Lower lobe of right lung (tissue), 2 donors: ENCODE measurements at places on chromosomes 5 and 9.

DNA sequence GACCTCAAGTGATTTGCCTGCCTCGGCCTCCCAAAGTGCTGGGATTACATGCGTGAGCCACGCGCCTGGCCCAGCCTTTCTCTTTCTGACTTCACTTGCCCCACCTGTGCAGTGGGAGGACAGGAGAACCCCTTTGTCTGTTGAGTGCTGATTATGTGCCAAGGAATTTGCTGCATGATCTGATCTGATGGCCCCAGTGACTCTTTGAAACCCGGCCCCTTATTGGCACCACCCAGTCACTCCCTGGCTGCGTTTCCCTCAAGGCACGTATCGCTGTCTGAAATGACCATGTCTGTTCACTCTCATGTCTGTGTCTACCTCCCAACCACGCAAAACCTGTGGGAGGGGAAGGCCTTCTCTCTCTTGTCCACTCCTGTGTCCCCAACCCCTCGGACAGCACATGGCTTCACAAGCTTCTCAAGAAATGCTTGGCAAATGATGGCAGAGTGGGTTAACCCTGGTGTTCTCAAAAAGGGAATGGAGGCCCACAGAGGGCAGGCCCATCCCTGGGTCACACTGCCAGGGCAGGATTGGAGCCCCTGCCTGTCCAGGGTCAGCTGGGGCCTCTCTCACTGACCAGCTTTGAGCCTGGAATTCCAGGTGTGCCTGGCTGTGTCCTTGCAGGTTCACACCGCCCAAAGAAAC, 21.9 kb downstream of the NEK6 start:
- H3K27me3 ChIP-seq = no peaks in the 10 kb centered on the region
- H3K4me3 ChIP-seq = no peak overlapping the region
- DNase-seq = no peak
- H3K27ac ChIP-seq = peak overlapping the region; percentile 85
- peaks cover 85% of the 10 kb centered on the region for H3K4me1 ChIP-seq

GRCh38 chr5:58849921-58850667, 267.2 kb downstream of the RAB3C start:
- no peak overlapping the region for H3K4me3 ChIP-seq
- no peaks in the 10 kb centered on the region for H3K27me3 ChIP-seq
- peaks cover 12% of the 10 kb centered on the region for H3K4me1 ChIP-seq
- no peak overlapping the region for H3K27ac ChIP-seq
- H3K36me3 ChIP-seq = no peaks in the 10 kb centered on the region

DNA sequence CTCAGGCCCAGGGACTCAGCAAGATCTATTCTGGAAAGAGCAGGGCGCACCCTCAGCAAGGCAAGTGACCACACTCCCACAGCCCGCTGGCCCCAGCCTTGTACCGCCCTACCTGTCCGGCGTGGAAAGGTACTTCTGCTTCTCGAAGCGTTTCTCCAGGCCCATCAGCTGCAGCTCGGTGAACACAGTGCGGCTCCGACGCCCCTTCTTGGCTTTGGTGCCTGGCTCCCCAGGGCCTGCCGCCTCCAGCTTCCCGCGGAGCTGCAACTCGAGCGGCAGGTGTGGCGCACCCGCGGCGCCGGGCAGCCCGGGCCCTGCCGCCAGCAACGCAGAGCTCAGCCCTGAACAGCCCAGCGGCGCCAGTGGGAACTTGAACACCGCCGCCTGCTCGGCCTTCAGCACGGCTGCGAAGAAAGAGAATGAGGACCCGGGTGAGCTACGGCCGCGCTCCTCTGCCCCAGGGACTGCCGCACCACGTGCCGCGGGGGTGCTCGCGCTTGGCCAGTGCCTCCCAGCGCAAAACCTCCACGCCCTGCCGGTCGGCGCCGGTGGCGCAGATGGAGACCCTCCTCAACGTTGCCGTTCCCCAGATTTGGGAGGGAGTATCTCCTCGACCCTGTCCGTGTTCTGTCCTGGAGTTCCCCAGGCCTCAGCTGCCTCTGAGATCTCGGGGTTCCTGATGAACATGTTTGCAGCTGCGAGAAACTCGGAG, 2.2 kb downstream of the BARX1 start:
- H3K27ac ChIP-seq = no peak overlapping the region
- no peaks in the 10 kb centered on the region for H3K36me3 ChIP-seq
- no peak for DNase-seq
- H3K27me3 ChIP-seq = peaks cover 96% of the 10 kb centered on the region
- H3K4me1 ChIP-seq = peaks cover 53% of the 10 kb centered on the region

DNA sequence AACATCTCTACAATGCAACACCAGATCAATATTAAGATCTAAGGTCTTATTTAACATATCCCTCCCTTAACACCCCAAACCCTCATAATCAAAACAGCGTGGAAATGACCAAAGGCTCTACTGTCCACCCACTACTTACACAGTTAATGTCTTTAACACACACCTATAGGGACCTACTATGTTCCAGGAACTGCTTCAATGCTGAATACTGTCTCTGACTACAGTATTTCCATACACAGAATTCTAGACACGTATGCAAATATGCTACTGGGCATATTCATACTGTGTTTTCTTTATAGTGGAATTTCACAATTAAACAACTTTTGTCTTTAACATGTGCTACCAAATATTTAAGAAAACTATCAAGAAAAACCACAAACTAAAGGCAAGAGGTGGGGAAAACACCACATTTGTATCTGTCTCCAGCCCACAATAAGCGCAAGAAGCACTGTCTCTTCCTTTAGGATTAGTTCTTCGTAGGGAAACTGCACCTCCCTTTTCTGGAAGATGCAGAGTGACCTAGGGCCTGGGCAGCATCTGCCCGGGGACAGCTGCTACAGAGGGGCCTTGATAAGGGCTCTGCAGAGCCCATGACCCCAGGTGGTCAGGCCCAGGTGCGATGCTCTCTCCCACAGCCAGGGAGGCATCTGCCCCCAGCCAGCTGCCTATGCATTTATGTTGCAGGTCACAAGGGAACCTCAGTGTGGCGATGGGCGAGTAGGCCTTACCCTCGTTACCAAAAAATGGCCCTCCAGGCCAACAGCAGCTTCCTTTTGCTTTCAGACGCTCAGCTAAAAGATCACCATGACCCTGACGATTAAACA, 55.2 kb downstream of the PSMB7 start:
- no peaks in the 10 kb centered on the region for H3K27me3 ChIP-seq
- H3K4me1 ChIP-seq = no peaks in the 10 kb centered on the region
- no peak overlapping the region for H3K27ac ChIP-seq
- DNase-seq = no peak
- H3K36me3 ChIP-seq = peaks cover 35% of the 10 kb centered on the region
- no peak overlapping the region for H3K4me3 ChIP-seq

- DNase-seq = no peak
- H3K27ac ChIP-seq = no peak overlapping the region
- H3K27me3 ChIP-seq = no peaks in the 10 kb centered on the region
- H3K4me3 ChIP-seq = no peak overlapping the region
Observed at GRCh38 chr5:97839341-97840086, 656.5 kb upstream of the RIOK2 start.

- no peaks in the 10 kb centered on the region for H3K36me3 ChIP-seq
- H3K27ac ChIP-seq = peak overlapping the region; percentile 46
- DNase-seq = peak; percentile 62
- H3K4me1 ChIP-seq = no peaks in the 10 kb centered on the region
Observed at GRCh38 chr5:141326088-141326854, 4.0 kb upstream of the PCDHGA1 start.
